ENCODE measurements at places on chromosomes 7 and 10.

DNA sequence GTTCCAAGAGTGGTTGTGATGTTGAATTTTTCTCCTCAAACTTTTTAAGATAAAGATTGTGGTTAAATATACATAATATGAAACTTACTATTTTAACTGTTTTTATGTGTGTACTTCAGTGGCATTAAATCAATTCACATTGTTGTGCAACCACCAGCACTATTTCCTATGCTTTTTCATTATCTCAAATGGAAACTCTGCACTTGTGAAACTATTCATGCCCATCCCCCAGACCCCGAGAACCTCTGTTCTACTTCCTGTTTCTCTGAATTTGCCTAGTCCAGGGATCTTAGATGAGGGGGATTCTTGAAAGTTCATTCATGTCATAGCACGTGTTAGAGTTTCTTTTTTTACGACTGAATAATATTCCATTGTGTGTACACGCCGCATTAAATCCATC lies 67.0 kb downstream of the WDR37 start:
- no peak for DNase-seq

DNA sequence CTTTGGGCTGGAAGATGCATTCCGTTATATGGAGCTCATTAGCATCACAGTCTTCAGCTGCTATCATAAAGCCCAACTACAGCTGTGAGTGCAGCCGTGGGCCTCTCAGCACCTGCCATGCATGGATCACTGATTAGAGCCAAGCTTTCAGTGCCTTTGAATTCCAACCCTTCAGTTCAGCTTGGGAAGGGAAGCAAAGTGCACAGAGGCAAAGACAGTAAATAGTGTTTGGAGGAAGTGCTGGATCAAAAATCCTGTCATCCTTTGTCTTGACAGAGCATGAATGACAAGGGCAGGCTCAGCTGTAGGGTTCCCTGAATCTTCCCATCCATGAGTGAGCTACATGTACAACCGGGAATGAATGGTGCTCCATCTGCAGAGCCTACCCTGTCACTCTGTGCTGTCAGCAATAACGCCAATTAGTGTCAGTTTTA lies 153.7 kb downstream of the DNAJB9 start:
- DNase-seq: no peak

DNA sequence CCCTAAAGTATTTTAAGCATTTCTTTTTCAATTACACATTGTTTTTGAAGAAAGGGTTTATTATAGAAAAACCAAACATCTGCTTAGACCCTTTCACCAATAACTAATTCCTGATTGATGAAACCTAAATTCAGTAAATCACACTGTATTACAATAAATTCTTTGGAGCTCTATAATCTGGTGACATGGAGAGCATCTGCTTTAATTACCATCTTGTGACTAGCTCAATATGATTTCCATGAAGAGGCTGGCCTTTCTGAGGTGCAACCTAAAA lies 9.7 kb downstream of the HYCC1 start:
- DNase-seq: no peak

DNA sequence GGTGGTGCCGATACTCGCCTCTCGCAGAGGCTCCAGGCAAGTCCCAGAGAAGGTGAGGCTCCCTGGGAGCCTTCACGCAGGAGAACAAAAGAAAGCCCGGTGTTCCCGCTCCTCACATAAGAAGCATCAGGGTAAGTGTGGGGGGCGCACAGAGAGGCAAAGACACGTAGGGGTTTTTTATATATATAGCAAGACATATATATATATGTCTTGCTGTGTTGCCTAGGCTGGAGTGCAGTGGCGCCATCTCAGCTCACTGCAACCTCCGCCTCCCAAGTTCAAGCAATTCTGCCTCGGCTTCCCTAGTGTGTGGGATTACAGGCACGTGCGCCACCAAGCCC lies 61.3 kb downstream of the PDIA4 start:
- no peak for DNase-seq

DNA sequence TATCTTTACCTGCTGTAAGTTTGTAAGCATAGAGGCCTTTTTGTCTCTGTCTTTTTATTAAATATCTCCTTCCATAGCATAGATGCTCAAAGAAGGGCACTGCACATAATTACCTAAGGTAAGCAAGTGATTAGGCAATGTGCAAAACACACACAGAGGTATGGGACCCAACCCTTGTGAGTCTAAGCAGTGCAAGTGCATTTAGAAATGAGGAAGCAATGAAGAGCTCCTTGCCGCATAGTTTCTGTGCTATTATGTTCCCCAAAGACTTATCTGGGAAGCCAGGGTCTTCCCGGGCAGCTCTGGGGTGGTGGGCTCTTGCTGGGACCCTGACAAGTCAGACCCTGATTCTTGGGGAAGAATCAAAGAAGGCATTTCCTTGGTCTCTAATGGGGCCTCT lies 13.5 kb upstream of the MGAM2 start:
- no peak for DNase-seq

DNA sequence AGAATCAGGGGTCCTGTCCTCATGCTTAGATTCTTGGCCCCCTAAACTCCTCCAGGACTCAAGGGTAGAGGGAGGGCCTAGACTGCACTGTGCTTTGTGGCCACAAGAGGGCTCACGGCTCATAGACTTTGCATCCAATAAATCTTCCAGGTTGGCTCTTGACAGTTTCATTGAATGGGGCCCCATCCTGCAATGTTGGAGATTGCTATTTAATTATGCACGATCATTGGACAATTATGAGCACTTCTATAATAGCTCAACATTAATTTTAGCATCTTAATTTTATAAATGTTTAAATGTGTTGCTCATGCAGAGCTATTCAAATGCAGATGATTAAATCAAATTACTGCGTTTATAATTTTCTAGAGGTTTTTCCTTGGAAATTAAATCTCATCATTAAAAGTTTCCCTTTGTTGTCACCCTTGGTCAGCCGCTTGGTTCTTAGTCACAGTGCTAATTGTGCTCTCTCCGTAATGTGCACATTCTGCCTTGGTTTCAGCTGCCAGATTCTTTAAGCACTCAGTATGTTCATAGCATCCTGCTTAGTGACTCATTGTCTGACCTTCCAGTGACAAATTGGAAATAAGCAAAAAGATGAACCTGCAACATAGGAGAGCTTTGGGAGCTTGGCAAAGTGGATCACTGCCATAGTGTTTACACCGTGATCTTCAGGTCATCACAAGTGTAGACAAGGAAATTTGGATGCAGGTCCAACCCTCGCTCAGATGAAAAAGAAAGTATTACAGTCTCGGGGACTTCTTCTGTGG lies 33.4 kb upstream of the PLPP4 start:
- DNase-seq: no peak

DNA sequence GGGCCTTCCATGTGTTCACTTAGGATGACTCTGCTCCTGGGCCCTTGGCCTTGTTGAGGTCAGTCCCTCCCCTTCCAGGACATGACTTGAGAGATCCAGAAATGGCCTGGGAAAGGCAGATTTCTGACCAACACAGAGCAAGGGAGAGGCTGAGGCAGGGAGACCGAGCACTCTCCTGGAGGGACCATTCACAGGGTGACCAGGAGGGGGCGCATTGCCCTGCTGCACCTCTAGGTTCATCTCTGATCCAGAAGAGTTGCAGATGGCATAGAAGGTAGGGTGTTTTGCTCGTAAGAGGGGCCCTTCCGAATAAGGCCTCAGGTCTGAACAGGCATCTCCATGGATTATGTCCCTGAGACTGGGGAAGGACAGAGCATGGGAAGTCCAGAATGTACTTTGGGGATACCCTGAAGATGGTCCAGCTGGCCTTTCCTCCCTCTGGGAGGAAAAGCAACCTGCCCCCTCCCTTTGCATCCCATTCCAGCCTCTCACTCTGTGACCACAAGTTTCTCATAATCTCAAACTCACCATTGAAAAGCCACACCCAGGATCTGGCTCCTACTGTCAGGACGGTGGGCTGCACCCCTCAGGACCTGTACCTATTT lies 6.6 kb downstream of the DMBT1 start:
- DNase-seq: no peak

DNA sequence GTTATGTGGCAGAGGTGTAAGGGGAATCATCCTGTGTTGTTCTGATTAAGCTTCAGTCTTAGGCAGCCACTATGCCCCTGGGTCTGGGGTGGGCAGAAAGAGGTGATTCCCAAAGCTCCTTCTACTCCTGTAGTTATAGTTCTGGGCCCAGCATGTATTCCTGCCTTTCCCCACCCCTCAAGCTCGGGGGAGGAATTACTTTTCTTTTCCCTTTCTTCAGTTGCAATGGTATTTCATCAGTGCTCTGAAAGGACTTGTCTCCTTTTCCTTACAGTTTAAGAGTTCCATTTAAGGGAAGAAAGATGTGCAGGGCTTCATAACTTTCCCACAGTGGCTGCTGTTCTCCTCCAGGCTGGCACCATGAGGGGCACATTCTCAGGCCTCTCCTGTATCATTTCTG lies 94.2 kb downstream of the MTPAP start:
- no peak for DNase-seq

DNA sequence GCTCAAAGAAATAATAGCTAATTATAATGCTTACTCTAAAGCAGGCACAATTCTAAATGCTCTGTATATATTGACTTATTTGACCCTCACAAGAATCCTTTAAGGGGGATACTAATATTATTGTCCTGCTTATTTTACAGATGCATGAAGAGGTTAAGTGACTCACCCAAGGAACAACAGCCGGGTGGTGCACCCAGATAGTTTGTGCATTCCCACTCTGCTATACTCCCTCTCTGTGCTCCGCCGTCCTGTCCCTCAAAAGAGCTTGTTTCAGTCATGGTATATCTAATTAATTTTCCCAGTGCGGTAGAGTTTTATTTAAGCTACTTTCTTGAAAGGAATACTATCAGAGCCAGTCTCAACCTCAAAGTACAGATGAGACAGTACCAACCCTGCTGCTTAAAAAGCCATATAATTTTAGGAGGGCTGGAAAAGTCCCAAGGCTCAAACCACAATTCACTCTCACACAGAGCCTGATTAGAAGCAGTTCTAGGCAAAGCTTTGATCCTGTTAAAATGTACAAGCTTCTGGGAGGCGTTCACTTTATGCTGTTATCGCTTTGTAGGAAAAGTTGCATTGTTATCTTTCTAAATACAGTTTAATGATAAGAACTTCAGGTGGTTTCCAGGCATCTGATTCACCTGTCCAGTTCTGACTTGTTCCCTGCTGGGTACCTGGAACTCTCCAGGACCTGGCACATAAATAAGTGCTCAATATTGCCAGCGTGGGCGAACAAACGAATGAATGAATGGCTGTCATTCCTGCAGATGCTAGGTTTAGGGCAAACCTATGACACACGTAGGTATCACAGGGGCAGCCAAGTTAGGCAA lies 261.5 kb upstream of the KLF14 start:
- no peak for DNase-seq

DNA sequence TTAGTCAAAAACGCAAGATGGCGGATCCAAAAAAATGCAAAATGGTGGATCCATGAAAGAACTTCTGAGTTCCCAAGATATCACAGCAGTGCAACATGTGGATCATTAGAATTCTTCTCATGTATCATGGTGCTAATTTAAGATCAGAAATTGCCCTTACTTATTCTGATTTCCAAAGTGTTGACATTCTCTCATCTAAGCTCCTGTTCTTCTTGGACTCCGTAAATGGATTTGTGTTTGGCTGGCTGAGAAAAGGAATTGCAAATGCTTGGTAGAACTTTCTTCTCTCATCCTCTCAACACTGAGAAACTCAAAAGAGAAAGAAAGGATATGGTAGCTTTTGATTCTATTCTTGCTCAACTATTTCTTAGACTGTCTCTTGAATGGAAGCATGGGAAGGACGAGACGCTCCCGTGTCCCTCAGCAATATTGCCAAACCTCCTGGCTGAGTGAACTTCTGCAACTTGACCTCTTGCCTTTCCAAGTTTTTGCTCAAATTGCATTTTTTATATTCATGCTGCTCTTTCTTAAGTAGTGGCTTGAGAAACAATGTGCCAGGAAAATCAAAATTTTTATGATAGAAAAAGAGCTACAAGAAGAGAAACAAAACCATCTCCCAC lies 44.7 kb downstream of the FRMD4A start:
- no peak for DNase-seq

- DNase-seq: no peak
Observed at GRCh38 chr7:112092306-112092705, 113.9 kb downstream of the DOCK4 start.
